ENCODE measurements at places on chromosomes 11 and 22.

- DNase-seq = no peak
These were observed 32.6 kb upstream of the PRAME start for GRCh38 chr22:22591348-22592299.

DNA sequence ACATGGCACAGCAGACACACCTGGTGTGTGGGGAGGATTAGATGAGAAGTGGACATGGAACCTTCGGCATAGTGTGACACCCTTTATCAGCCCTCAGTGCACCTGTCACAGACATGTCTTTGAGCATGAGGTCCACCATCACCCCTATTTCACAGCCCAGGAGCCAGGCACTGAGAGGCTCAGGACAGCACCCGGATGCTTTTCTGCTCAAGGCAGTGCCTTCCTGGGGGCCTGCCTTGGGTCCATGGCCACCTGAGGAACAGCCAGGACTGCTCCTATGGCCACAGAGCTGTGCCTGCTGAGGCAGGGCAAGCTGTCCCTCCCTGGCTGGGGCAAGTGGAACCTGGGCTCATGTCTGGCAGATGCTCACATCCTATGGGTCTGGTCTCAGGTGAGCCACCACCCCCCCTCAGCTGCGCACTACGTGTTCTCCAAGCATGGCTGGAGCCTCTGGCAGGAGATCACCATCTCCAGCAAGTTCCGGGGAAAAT, 75.8 kb downstream of the MORC2 start:
- DNase-seq = no peak

DNA sequence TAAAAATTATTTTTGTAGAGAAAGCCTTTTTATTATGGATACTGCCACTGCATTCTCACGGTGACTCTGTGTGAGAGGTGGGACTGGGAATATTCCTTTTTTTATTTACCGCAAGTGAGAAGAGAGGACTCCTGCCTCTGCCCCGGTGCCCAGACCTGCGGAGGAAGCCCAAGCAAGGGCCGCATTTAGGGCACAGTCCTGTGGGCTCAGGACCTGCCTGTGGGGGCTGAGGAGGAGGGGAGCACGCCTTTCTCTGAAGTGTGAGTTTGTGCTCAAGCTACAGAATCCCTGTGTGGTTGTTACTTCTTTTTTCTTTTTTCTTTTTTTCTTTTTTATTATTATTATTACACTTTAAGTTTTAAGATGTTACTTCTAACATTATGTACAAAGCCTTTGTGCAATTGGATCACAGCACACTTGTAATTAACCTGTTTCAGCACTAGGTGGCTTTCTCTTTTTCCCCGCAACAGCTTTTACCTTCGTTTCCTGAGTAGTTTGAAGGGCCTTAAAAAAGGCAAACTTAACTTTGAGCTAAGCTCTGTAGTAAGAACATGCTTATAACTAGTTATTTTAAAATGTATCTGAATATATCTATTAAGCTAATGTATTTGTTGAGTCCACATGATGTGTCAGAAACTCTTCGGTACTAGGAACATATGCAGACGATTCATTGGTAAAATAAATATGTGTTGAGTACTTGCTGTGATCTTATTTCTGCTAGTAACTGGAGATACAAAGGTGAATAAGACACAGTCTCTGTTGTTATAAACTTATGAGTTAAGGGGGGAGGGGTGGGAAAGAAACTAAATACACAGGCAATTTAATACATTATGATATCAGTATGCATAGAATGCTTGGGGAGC, 18.3 kb downstream of the AMOTL1 start:
- DNase-seq = no peak

DNA sequence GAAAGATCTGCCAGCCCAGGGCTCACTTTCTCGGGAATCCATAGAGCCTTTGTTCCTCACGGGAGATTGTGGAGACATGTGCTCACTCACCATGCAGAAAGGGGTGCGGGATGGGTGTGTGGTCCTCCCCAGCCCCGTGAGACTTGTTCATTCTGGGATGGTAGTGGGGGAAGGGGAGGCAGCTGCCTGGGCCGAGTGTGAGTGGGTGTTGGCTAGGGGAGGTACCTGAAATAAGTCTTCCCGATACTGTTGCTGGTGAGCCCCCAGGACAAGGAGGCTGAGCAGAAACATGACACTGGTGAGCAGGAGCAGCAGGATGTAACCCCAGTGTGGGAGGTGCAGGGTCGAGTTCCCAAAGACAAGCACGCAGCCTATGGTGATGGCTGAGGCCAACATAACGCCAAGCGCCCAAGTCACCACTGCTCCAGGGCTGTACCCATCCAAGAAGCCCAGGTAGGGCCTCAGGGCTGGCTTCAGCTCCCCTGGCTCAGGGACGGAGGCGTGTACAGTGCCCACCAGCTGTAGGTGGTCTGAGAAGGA, 2.8 kb downstream of the SLC7A4 start:
- no peak for DNase-seq

DNA sequence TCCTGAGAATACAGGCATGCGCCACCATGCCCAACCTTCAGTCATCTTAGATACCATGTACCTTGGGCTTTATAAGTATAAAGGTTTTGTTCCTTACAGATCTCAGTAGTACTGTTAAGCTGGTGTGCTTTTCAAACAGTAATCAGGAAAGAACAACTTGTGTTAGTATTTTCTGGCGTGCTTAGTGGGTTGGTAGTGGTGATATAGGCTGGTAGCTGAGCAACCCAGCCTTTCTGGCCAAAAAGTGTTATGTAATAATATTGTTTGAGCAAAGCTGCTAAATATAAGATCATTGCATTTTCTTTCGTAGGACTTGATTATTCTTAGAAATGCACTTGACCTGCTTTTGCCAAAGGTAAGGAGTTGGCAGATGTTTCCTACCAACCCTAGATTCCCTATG, 6.5 kb downstream of the ADSL start:
- no peak for DNase-seq

DNA sequence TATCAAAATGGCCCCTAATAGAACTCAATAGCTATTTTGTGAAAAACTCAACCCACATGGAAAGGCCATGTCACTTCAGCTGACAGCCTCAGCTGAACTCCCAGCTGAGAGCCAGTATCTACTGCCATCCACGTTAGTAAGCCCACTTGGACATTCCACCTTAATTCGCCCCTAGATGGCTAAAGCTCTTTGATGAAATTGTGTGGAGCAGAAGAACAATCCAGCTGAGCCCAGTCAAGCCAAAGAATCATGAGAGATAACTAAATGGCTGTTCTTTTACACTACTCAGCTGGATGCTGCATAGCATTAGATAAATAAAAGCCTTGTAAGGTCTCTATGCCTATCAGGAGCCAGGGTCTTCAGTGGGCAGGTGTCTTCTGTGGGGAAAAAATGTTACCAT, 396.8 kb downstream of the AASDHPPT start:
- DNase-seq = no peak
